ENCODE measurements at places on chromosomes 3 and 15.
A peak's percentile ranks its signal among the peaks of the same experiment; 100 is the strongest.

GRCh38 chr15:59587085-59587826 is 24.3 kb upstream of the GCNT3 start:
- DNase-seq: no peak

GRCh38 chr3:190322604-190323245 is 479 bp upstream of the CLDN1 start:
- DNase-seq: no peak

DNA sequence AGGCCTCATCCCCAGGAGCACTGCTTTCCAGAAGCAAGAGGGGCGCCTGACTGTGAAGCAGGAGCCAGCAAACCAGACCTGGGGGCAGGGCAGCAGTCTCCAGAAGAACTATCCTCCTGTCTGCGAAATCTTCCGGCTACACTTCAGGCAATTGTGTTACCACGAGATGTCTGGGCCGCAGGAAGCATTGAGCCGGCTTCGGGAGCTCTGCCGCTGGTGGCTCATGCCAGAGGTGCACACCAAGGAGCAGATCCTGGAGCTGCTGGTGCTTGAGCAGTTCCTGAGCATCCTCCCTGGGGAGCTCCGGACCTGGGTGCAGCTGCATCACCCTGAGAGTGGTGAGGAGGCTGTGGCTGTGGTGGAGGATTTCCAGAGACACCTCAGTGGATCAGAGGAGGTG is 2.1 kb downstream of the ZKSCAN7 start:
- no peak for DNase-seq

- peak; percentile 75 for DNase-seq
Measured at GRCh38 chr3:27535809-27536392, 51.7 kb upstream of the SLC4A7 start.

- no peak for DNase-seq
Measured at GRCh38 chr3:69201658-69202057, 79.3 kb upstream of the LMOD3 start.

- DNase-seq: no peak
Measured at GRCh38 chr3:182491577-182491976, 301.7 kb upstream of the ATP11B start.

- DNase-seq: no peak
Measured at GRCh38 chr15:41813426-41813825, 14.5 kb upstream of the JMJD7 start.

- peak; percentile 77 for DNase-seq
Measured at GRCh38 chr3:55488398-55489055, 1.4 kb upstream of the WNT5A start.

- DNase-seq: no peak
Measured at GRCh38 chr15:88985547-88986393, 72.6 kb upstream of the MFGE8 start.

GRCh38 chr3:140007081-140007480 is 72.1 kb downstream of the CLSTN2 start:
- no peak for DNase-seq

GRCh38 chr15:99704444-99704838 is 28.8 kb downstream of the LYSMD4 start:
- peak; percentile 75 for DNase-seq

- DNase-seq: no peak
Measured at GRCh38 chr3:78148986-78149717, 1109.3 kb downstream of the ROBO2 start.

All from HCEC 1CT (cell line).